ENCODE measurements at places on chromosomes 3 and 15. TPM values are rescaled to one million over a fixed set of nuclear protein-coding genes. Genes with fewer than 3 reads are reported as not detected.

Gene TIMP4
- total RNA-seq = 1.3 TPM

Gene NR2E3
- not detected for total RNA-seq

Gene ZBBX
- total RNA-seq = not detected

Gene EFHB
- not detected for total RNA-seq

Gene MKRN2OS
- not detected for total RNA-seq

Gene ADGRG7
- not detected for total RNA-seq

Gene CRABP1
- not detected for total RNA-seq

Gene CSTA
- 0.84 TPM for total RNA-seq

Gene SLC28A2
- not detected for total RNA-seq

Gene LMOD3
- total RNA-seq = 193 TPM

Gene TMEM207
- total RNA-seq = not detected

Gene IQCH
- total RNA-seq = 1.0 TPM

Gene CCDC80
- total RNA-seq = 13.1 TPM

Measured in psoas muscle (tissue), 8 donors.